ENCODE measurements at places on chromosomes 5 and 9. TPM values are rescaled to one million over a fixed set of nuclear protein-coding genes. Genes with fewer than 3 reads are reported as not detected.

Gene COL5A1
- 4.5 TPM for total RNA-seq

Gene SLC46A2
- not detected for total RNA-seq

Gene LIFR
- 83.4 TPM for total RNA-seq

- no peak for DNase-seq
These were observed 53.9 kb downstream of the ZNF474 start for GRCh38 chr5:122183098-122183787.

DNA sequence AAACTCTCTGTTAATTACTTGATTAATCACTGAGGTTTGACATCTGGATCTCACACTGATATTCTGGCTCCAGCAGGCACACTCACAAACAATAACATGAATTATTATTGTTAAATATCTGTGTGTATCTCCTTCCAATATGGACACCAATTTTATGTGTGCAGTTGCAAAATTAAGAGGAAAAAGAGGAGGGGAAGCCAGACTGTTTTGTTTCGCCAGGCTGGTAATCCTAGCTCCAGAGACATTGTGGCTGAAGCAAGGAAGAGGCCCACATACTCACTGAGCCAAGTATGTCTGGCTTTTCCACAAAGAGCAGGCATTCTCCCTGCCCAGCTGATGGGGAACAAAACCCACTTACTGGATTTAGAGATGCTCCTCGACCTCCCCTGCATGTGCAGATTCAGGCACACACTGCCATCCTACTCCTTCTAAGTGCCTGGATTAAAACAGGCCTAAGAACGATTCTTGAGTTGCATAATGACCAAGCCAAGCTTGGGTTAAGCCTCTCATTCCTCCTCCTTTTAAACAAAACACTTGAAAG is 181.9 kb downstream of the ESM1 start:
- no peak for DNase-seq

DNA sequence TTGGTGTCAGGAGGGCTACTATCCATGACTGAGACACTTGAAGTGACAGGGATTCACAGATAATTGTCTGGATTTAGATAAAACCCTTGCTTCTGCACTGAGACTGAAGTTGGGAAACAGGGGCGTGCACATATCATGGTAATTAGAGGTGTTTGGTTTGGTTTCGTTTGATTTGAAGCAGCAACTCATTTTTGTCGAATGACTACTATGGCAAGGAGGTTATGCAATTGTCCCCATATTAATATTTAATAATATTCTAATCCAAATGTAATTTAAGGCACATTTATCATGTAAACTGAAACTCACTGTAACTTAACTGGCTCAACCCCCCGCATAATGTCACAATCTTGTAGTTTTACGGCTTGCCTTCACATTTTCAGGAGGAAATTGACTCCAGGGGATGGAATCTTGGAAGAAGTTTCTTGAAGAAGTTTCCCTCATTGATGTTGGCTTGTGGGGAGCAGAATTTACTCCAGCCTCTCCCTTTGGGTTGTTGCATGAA is 12.5 kb downstream of the ZNF366 start:
- no peak for DNase-seq

GRCh38 chr9:95440447-95440846 is 76.3 kb downstream of the PTCH1 start:
- no peak for DNase-seq

GRCh38 chr5:78005021-78005785 is 229.1 kb upstream of the TBCA start:
- no peak for DNase-seq

DNA sequence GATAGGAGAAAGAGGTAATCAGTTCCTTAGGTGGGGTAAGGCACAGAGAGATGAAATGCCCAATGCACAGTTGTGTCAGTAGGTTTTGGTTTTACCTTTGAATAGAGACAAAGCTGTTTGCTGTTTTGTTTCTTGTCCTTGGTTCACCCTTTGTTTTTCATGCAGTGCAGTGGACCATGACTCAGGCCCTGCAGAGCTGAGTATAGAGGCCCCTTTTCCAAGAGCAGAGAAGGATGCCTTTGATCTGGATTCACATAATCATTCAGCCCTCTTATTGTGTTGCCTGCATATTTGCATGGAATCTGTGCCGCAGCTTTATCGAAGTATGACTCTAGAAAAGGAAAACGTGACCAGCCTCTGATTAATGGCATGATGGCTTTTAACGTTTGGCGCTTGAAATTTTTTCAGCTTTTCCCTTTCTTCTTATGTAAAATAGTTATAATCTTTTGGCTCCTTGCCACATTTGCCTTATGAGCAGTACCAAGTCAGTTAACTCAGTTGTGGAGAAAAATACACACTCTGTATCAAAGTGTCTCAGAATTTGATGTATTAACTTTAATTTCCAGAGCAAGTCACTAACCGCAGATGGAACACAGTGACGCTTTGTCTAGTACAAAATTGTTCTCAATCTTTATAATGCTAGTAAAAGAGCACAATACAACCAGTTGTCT is 197.6 kb downstream of the KDM4C start:
- DNase-seq: peak; percentile 33

GRCh38 chr5:100731768-100732167 is 171.3 kb downstream of the ST8SIA4 start:
- DNase-seq: no peak

DNA sequence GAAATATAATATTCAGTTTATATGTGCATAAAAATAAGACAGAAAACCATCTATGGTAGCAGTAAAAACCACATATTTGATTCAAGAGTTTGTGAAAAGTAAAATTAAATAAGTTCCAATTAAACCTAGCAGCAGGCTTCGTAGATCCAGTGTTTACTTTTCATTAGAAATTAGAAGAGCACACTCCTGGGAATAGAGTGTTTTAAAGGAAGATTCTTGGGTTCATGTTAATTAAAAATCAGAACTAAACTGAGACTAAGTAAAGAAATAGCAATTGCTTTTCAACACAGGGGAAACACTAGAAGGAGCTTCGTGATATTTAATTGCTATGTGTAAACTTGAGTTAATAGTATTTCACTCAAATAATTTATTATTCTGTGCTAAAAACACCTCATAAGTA is 1097.8 kb upstream of the CDH18 start:
- DNase-seq: no peak

DNA sequence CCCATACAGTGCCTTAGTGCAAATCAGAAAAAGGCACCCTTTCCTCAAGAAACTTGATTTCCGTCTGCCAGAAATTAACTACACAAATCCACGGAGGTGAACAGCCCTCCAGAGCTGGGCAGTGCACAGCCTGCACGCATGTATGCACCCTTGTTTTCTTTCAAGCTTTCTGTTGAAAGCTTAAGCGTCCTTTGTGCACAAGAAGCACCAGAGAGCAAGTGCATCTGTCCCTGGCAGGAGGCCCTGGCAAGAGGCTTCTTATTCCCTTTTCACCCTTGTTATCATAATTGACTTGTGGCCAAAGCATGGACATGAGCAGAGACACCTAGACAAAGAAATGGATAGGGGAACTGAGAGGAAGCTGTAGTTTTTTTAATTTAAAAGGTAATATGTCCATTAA is 47.4 kb upstream of the ATG10 start:
- no peak for DNase-seq

- DNase-seq: no peak
These were observed 29.2 kb upstream of the RXRA start for GRCh38 chr9:134297083-134297410.

GRCh38 chr9:136530461-136531089 is 15.3 kb downstream of the NOTCH1 start:
- DNase-seq: no peak

DNA sequence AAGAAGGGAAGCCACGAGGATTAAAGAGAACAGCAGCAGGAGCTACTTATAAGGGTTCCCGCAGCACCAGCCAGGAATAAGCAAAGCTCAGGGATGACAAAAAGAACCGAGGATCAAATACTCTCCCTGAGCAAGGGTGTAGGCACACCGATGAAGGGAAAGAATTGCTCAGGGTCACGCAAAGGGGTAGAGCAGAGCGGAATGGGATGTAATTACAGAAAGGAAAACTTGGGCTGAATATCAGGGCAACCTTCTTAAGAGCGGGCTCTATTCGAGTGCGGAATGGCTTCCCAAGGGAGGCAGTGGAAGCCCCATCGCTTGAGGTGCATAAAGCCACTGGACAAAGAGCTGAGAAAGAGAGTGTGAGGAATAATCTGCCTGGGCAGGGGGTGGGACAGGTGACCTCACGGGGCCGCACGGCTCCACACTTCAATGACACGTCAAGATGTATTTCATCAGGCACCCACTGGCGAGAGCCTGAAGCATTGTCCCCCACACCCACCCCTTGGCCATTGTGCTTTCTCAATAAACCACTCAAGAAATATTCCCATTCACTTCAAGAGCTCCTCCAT is 162.2 kb downstream of the EBF1 start:
- no peak for DNase-seq

GRCh38 chr9:117860849-117861248 is 156.6 kb downstream of the TLR4 start:
- no peak for DNase-seq
